Urinary bladder (tissue), 4 donors: ENCODE measurements at places on chromosomes 1 and 21. TPM values are rescaled to one million over a fixed set of nuclear protein-coding genes. Genes with fewer than 3 reads are reported as not detected.

DNA sequence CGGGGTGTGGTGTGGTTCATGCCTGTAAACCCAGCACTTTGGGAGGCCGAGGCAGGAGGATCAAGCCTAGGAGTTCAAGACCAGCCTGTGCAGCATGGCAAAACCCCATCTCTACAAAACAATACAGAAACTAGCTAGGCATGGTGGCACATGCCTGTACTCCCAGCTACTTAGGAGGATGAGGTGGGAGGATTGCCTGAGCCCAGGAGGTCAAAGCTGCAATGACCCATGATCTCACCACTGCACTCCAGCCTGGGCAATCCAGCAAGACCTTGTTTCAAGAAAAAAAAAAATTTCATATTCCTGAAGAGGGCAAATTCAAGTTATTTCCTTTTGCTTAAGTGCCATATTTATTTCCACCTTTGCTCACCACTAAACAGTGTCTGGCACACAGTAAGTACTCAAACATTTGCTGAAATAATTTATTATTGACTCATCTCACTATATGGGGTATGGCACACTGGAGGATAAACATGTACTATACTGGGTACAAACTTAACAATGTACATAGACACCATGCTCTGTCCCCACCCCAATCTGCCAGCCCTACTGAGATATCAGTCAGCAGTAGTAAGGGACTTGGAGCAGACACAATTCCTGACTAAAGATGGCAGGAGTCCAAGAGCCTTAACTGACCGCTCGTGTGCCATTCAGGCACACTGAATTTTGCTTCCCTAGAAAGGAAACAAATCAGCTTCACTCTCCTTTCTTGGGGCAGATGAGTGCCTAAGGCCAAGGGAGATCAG, 15.5 kb downstream of the MEAF6 start:
- no peak for DNase-seq

DNA sequence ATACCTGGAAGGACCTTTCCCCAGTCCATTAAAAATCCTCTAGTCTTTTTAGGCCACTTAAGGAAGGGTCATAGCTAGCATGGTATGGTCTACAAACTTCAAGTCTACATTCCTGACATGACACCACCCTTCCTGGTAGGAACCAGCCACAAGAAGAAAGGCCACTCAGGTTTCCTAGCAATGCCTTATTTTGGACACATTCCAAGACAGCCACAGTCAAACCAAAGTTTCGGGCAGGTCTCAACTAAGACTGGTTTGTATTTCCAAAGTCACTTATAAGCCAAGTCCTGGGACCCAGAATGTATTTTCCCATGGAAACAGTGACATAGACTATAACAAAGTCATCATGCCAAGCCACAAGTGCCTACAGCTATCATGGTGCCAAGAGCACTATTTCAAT, 50.6 kb upstream of the SLC44A3 start:
- DNase-seq: no peak

DNA sequence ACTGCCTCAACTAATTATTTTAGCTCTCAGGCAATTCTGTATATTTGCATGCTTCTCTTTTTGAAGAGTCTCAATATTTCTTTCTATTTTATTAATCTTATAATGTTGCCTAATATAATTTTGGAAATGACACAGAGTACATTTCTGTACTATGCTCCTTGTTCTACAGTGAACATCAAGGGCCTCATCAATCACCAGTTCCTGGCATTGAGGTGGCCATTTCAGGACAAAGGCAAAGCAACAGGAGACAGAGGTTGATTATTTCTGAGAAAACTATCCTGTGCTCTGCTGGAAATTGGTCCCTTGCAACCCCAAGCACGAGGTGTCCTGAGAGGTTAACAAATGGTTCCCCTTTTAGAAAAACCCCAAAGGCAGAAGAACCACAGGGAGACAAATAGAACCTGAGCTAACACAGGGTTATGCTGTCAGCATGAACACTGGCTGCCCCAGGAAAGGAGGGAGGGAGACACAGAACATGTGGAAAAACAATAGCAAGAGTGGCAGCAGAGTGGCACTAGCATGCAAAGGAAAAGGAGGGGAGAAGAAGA, 63.9 kb upstream of the VAV3 start:
- no peak for DNase-seq

- no peak for DNase-seq
Observed at GRCh38 chr1:108327534-108328466, 83.9 kb upstream of the NBPF4 start.

DNA sequence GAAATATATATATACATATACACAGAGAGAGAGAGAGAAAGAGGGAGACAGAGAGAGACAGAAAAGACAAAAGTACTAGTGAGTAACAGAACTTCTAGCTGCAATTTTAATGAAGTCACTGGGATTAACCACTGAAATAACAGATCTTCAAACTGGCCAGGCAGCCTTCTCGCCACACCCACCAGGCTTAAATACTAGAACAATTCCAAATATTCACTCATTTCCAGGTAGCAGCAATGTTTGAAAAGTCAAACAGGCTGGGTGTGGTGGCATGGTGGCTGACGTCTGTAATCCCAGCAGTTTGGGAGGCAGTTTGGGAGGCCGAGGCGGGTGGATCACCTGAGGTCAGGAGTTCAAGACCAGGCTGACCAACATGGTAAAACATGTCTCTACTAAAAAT, 5.2 kb downstream of the PRDX1 start:
- DNase-seq: no peak

DNA sequence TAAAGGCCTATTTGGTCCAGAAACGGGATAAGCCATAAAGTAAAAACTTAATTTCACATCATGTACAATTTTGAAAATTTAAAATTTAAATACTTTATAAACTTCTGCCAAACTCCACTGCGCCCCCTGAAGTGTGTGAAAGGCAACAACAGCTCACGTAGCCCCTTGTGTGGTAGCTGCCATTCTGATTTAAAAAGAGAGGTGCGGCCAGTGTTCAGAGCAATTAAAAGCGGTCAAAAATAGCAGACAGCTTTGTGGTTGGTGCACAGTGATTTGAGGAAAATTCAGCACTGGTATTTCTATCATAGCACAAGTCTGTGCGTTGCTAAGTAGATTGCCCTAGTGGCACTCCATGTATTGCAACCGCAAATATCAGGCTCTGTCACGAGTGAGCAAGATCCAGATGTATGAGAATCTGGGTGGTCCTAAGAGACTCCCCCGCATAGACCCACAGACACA, 122.5 kb downstream of the ATG4C start:
- no peak for DNase-seq

GPX7 gene
- 55.4 TPM for total RNA-seq

AIRE gene
- total RNA-seq: 0.11 TPM

OSCP1 gene
- 12.4 TPM for total RNA-seq

TLR5 gene
- 5.7 TPM for total RNA-seq

MATN1 gene
- 0.85 TPM for total RNA-seq

KIF2C gene
- 9.4 TPM for total RNA-seq

ECE1 gene
- 32.5 TPM for total RNA-seq

INAVA gene
- 10.1 TPM for total RNA-seq

KCNK2 gene
- total RNA-seq: 3.3 TPM

KIAA1614 gene
- total RNA-seq: 5.8 TPM

PDE9A gene
- 13.5 TPM for total RNA-seq

AKR7A3 gene
- 0.53 TPM for total RNA-seq
